ENCODE measurements at places on chromosomes 13 and 19. TPM values are rescaled to one million over a fixed set of nuclear protein-coding genes. Genes with fewer than 3 reads are reported as not detected.

Gene WTIP
- total RNA-seq: 58.0 TPM

Gene GPR183
- total RNA-seq: not detected

Gene SIGLECL1
- not detected for total RNA-seq

Gene NLRP5
- total RNA-seq: not detected

Gene NAPSA
- total RNA-seq: 1.6 TPM

DNA sequence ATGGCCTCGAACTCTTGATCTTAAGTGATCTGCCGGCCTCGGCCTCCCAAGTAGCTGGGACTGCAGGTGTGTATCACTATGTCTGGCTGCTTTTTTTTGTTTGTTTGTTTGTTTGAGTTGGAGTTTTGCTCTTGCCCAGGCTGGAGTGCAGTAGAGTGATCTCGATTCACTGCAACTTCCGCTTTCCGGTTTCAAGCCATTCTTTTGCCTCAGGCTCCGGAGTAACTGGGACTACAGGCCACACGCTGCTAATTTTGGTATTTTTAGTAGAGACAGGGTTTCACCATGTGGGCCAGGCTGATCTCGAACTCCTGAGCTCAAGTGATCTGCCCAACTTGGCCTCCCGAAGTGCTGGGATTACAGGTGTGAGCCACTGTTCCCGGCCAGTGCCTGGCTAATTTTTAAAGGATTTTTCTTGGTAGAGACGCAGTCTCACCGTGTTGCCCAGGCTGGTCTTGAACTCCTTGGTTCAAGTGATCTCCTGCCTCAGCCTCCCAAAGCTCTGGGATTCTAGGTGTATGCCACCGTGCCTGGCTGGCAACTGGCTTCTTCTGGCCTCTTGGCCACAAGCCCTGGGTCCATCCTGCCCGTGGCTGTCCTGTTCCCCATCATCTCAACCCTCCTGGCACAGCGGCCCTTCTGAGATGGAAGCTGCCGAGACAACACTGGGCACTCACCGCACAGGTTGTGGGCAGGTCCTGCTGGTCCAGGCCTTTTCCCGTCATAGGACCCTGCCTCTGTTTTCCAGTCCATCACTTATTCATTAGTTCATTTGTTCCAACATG is 11.5 kb downstream of the TECR start:
- no peak for DNase-seq
- no peaks in the 10 kb centered on the region for H3K27me3 ChIP-seq
- peak overlapping the region; percentile 27 for H3K27ac ChIP-seq
- no peak overlapping the region for H3K4me3 ChIP-seq
- H3K36me3 ChIP-seq: no peaks in the 10 kb centered on the region

DNA sequence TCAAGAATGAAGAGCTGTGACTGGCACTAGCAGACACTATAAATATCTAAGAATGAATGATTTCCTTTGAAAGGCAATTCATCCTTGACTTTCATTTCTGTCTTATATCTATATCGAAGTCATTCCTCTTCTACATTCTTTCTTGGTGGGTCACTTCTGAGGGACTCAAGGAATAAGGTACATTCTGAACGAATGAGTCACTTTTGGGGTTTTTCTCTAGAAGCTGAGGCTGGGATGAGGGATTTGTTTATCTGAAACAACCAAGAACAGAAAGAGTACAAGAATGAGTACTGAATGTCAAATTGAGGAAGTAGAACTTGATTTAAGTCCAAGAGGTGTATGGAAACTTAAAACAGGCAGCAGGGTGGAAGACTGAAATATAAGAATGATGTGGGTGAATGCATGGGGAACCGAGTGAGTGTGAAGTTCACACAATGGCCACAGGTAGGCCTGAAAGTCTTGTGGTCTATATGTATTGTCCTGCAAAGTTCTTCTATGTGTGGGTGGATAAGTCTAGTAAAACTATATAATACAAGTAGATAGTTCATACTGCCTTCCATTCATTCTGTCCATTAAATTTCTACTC is 343.9 kb downstream of the OXGR1 start:
- H3K36me3 ChIP-seq: no peaks in the 10 kb centered on the region
- H3K27me3 ChIP-seq: no peaks in the 10 kb centered on the region
- no peak for DNase-seq
- H3K4me3 ChIP-seq: no peak overlapping the region
- no peak overlapping the region for H3K27ac ChIP-seq
- H3K4me1 ChIP-seq: no peaks in the 10 kb centered on the region

- no peaks in the 10 kb centered on the region for H3K36me3 ChIP-seq
- no peaks in the 10 kb centered on the region for H3K27me3 ChIP-seq
- peak overlapping the region; percentile 40 for H3K27ac ChIP-seq
- H3K4me3 ChIP-seq: peak overlapping the region; percentile 77
- peak; percentile 72 for DNase-seq
Measured at GRCh38 chr13:31200637-31200971, 829 bp downstream of the B3GLCT start.

DNA sequence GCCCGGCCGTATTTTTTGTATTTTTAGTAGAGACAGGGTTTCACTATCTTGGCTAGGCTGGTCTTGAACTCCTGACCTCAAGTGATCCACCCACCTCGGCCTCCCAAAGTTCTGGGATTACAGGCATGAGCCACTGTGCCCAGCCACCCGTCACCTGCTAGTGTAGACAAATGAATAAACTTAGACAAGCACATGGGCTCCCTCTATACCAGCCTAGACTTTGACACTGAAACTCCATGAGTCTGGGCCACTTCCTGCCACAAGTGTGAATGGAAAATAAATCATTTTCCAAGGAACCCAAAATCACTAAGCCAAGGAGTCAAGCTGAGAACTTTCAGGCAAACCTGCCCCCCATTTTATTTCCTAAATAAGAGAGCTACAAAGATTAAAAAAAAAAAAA is 27.0 kb upstream of the TPT1 start:
- no peak for DNase-seq
- no peak overlapping the region for H3K4me3 ChIP-seq
- no peaks in the 10 kb centered on the region for H3K36me3 ChIP-seq
- H3K4me1 ChIP-seq: no peaks in the 10 kb centered on the region
- H3K27me3 ChIP-seq: no peaks in the 10 kb centered on the region

- H3K36me3 ChIP-seq: no peaks in the 10 kb centered on the region
- peaks cover 11% of the 10 kb centered on the region for H3K4me1 ChIP-seq
- no peak within 1 kb of the TSS for H3K27ac ChIP-seq
- H3K4me3 ChIP-seq: no peak within 1 kb of the TSS
- no peak for DNase-seq
Measured at GRCh38 chr19:55443045-55443823, at the start of gene SHISA7. TSS of gene SHISA7 (minus strand) at chr19:55443300. CDS start at chr19:55442863, 437 bp downstream.

- H3K27me3 ChIP-seq: no peaks in the 10 kb centered on the region
- H3K27ac ChIP-seq: peak overlapping the region; percentile 90
- no peak for DNase-seq
- peaks cover 21% of the 10 kb centered on the region for H3K4me1 ChIP-seq
Measured at GRCh38 chr19:16076958-16077611, 790 bp downstream of the TPM4 start.

GRCh38 chr13:30415430-30416030 is 6.8 kb upstream of the UBE2L5 start:
- H3K27ac ChIP-seq: no peak overlapping the region
- no peaks in the 10 kb centered on the region for H3K4me1 ChIP-seq
- no peaks in the 10 kb centered on the region for H3K27me3 ChIP-seq
- no peaks in the 10 kb centered on the region for H3K36me3 ChIP-seq

DNA sequence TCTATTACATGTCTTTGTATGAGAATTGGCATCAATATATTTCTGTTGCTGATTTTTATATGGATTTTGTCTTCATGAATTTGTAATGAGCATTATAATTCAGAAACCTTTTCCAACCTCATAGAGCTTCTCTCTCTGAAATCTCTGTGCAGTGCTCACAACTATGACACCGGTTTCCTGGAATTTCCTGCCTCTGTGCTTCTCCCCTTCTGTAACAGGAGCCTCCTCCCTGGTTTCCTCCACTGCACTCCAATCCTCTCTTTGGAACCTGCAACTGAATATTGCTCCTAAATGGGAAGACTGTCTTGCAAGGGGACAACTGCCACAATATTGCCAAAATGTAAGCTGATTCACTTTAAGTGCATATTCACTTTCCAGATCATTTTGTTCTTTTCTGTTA is 1147.9 kb downstream of the UQCRFS1 start:
- H3K4me1 ChIP-seq: no peaks in the 10 kb centered on the region
- no peaks in the 10 kb centered on the region for H3K27me3 ChIP-seq
- H3K36me3 ChIP-seq: no peaks in the 10 kb centered on the region

- H3K36me3 ChIP-seq: peaks cover 9% of the 10 kb centered on the region
- peaks cover 11% of the 10 kb centered on the region for H3K4me1 ChIP-seq
- peak within 1 kb of the TSS; percentile 65 for H3K4me3 ChIP-seq
- H3K27me3 ChIP-seq: no peaks in the 10 kb centered on the region
- DNase-seq: peak; percentile 85
- peak within 1 kb of the TSS; percentile 98 for H3K27ac ChIP-seq
Measured at GRCh38 chr19:48469289-48469881, at the start of gene CYTH2. TSS of gene CYTH2 (plus strand) at chr19:48469369. CDS start at chr19:48469508, 139 bp downstream.

DNA sequence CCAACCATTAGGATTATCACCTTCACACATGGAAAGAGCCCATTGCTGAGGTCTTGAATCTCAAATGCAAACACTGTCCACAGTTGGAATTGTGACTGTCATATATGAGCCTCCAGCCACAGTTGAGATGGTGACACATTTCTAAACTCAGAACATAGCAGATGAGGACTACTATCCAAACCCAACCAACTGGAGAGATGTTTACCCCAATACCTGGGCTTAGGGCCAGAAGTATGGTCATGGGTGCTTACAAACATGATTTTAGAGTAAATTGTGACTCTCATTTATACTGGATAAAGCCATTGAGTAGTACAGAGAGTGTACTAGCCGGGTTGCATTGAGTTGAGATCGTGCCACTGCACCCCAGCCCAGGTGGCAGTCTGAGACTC is 14.0 kb upstream of the ZNF681 start:
- no peak overlapping the region for H3K27ac ChIP-seq
- H3K4me3 ChIP-seq: no peak overlapping the region
- H3K27me3 ChIP-seq: no peaks in the 10 kb centered on the region
- no peaks in the 10 kb centered on the region for H3K4me1 ChIP-seq
- DNase-seq: no peak

DNA sequence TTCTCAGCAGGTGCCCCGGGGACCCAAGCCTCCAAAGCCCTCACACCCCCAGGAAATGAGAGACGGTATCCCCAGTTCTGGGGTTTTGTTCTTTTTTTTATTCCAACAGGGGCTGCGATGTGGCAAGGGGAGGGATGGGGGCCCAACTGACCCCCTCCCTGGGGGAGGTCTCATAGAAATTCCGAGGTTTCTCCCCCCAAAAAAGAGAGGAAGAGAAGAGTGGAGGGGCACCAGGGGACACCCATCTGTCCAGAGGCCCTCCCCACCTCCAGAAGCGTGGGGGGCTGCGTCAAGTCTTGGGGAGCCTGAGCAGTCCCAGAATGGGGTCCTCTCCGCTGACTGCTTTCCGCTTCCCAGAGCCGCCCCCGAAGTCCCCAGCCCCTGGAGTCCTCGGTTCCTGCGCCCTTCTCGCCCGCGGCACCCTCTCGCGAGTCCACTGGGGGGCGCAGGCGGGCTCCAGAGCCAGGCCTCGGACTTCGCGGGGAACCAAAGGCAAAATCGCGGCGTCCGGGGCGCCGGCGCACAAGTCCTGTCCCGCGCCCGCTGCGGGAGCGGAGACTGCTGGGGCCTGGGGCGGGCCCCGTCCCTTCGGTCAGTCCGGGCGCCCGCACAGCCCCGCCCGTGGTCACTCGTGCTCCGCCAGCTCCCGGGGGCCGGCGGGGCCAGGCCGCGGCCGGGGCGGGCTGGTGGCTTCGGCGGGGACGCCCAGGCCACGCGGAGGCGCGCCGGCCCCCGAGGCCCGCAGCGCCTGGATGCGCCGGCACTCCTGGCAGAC is 4.4 kb upstream of the ATP1A3 start:
- H3K27ac ChIP-seq: no peak overlapping the region
- DNase-seq: peak; percentile 68
- peaks cover 3% of the 10 kb centered on the region for H3K4me1 ChIP-seq

GRCh38 chr19:31418055-31418454 is 68.8 kb upstream of the TSHZ3 start:
- H3K36me3 ChIP-seq: no peaks in the 10 kb centered on the region
- H3K27ac ChIP-seq: no peak overlapping the region

GRCh38 chr13:44573790-44574465 is 2.2 kb downstream of the TSC22D1 start:
- no peak overlapping the region for H3K4me3 ChIP-seq
- H3K27me3 ChIP-seq: no peaks in the 10 kb centered on the region
- H3K4me1 ChIP-seq: peaks cover 25% of the 10 kb centered on the region
- peaks cover 1% of the 10 kb centered on the region for H3K36me3 ChIP-seq
- H3K27ac ChIP-seq: no peak overlapping the region
- DNase-seq: peak; percentile 44

DNA sequence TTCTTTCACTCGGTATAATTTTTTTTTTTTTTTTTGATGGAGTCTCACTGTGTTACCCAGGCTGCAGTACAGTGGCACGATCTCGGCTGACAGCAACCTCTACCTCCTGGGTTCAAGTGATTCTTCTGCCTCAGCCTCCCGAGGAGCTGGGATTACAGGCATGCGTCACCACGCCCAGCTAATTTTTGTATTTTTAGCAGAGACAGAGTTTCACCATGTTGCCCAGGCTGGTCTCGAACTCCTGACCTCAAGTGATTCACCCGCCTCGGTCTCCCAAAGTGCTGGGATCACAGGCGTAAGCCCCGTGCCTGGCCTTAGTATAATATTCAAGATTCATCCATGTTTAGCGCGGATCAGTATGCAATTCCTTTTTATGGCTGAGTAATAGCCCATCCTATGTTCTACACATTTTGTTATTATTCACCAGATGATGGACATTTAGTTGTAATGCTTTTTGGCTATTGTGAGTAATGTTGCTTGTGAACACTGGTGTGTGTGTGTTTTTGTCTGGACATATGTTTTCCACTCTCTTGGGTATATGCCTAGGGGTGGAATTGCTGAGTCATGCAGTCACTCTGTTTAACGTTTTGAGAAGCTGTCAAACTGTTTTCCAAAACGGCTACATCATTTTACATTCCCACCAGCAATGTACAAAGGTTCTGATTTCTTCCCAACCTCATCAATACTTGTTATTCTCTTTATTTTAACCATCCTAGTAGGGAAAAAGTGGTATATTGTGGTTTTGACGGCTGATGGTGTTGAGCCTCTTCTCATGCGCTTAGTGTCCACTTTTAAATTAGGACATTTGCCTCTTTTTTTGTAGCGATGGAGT is 22.9 kb downstream of the PLEKHF1 start:
- no peak overlapping the region for H3K27ac ChIP-seq
- H3K4me1 ChIP-seq: no peaks in the 10 kb centered on the region
- H3K36me3 ChIP-seq: no peaks in the 10 kb centered on the region
- H3K4me3 ChIP-seq: no peak overlapping the region

GRCh38 chr13:98488736-98489135 is 88.2 kb downstream of the STK24 start:
- H3K36me3 ChIP-seq: no peaks in the 10 kb centered on the region
- no peak overlapping the region for H3K4me3 ChIP-seq
- H3K27ac ChIP-seq: no peak overlapping the region
- no peaks in the 10 kb centered on the region for H3K27me3 ChIP-seq
- no peak for DNase-seq

DNA sequence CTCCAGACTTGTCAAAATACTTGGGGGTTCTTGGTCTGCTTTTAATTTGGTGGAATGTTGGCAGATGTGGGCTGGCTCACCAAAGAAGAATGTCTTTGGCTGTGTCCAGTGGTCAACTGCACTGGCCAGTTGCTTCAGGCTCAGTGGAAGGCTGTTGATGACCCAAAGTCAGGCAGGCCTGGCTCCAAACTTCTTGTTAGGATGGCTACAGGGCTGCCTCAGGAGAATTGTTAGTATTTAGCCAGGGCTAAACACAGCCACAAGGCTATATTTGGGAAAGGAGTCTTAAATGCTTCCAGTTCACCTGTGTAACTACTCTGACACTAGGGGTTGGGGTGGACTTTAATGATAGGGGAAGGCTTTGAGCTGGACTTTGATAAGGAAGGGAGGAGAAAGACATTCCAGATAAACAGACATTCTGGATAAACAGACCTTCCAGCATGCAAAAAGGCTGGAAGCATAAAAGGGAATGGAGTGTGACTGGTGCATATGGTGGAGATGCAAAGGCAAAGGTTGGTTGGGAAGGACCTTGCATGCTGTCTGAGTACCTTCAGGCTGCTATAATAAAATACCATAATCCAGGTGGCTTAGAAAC is 116.8 kb downstream of the FOXO1 start:
- peak overlapping the region; percentile 42 for H3K27ac ChIP-seq

All from Caco-2 (cell line).